Renal cortical epithelial cell (primary cell): ENCODE measurements at places on chromosomes 5 and 9.

GRCh38 chr9:111559000-111559610 lies 34.1 kb downstream of the ZNF483 start:
- peak; percentile 70 for DNase-seq

- no peak for DNase-seq
These were observed 57.1 kb upstream of the ANKH start for GRCh38 chr5:14928661-14929060.

DNA sequence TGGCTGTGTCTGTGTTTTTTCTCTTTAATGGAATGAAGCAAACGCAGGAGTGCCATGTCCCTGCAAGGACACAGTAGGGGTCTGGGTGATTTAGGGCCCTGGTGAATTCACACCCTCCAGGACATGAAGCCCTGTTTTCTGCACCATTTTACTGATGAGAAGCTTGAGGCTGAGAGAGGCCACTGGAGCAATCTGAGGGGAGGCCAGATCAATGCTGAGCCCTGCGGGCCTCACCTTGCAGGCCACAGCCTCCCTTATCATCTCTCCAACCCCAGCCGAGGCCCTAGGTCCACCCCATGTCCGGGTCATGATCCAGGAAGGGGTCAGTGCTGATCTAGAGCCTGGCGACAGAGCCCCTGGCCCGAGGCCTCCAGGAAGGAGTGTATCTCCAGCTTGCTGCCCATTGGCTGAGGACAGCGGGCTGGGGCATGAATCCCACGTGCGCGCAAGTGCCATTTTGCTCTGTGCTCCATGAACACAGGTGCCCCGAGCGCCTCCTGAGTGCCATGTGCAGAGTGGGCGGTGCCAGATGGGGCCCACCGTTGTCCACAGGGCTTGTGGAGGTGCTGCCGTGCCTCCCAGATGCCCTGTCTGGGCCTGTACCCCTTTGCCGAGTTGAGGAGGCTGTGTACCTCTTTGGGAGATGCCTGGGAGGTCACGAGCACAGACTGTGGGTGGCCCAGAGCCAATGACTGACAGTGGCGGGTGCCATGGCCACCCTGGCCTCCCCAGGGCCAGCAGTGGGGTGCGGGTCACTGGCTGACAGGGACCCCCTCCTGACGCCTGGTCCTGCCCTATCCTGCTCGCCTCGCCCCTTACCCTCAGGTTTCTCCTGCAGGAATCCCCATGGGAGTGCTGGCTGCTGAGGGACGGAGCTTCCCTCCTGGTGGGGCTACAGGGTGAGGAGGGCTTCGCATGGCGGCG lies 32.3 kb upstream of the LPCAT1 start:
- DNase-seq: no peak

- DNase-seq: no peak
These were observed 31.6 kb downstream of the B4GALT1 start for GRCh38 chr9:33135470-33135958.

DNA sequence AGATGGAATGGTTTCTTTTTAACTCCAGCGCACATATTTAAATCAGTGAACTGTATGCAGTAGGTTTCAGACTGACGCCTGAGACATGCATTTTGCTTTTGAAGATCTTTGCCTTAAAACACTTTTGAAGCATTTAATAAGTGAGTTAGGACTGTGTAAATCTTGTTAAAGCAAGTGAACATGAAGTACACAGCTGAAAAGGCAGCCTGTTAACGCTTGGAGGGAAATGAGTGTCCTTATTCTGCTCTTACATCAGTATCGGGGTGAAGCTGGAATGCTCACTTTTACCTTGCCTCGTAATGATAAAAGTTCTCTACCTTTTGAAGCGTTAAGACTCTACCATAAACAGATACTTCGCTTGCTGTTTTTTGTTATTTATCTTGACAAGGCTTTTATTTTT lies 552.2 kb downstream of the ZNF608 start:
- DNase-seq: no peak

GRCh38 chr5:164326219-164326618 lies 820.8 kb downstream of the MAT2B start:
- DNase-seq: no peak

DNA sequence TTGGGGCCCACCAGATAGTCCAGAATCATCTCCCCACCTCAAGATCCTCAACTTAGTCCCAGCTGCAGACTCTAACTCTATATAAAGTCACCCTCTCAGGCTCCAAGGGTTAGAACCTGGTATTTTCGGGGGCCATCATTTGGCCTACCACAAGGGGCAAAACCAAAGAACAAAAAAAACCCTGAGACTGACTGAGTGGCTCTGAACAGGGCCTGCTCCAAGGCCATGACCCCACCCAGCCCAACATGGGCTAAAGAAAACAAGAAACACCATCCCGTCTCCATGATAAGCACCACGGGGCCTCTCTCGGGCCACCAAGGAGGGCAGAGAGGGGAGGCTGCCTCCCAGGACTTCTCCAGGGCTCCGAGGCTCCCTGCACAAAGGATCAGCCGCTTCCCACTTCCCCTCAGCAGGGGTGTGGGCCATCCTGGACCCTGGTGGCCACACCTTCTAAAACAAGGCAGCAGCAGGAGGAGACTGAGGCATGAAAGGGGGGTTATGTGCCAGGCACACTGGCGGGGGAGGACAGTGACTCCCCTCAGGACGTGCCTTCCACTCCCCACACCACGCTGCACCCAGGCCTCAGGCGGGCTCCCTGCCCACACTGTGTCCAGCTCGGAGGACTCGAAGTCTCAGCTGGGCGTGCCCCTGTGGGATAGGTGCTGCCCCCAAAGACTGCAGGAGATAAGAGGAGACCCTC lies 51.5 kb downstream of the SEMA4D start:
- DNase-seq: no peak

DNA sequence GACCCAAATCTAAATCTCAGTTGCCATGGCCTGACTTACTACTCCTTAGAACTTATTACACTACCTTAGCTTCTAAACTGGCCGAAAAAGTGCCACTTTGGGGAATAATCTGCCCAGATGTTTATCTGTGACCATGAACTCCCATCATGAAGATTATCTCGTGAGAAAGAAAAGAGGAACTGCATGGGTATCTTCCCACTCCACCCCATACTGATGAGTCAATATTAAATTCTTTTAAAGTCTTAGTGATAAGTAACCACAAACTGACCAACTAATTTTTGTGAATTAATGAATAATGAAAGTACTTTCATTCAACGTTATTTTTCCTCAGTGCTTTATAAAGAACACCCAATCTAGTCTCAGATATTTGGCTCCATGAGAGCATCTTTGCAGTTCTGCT lies 493.5 kb downstream of the EBF1 start:
- DNase-seq: no peak

GRCh38 chr9:22049411-22049810 lies 40.3 kb upstream of the CDKN2B start:
- DNase-seq: peak; percentile 84

GRCh38 chr5:164361986-164362385 lies 856.6 kb downstream of the MAT2B start:
- DNase-seq: peak; percentile 4

GRCh38 chr9:91908746-91909145 lies 41.3 kb downstream of the ROR2 start:
- DNase-seq: no peak

DNA sequence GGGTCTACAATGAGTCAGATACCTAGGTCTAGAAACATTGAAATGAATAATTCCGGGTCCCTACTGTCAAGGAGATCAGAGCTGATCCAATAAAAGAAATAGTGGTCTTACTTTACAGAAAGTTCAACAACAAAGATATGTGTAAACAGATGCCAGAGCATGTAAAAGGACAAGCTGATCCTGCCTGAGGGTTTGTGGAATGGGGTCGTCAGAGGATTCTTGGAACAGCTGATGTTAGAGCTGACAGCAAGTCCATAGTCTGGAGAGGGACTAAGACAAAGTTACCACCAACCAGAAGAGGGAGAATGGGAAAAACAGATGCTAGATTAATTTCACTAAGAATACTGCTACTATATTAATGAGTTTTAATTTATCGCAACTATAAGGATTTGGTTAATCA lies 71.5 kb downstream of the FREM1 start:
- no peak for DNase-seq

DNA sequence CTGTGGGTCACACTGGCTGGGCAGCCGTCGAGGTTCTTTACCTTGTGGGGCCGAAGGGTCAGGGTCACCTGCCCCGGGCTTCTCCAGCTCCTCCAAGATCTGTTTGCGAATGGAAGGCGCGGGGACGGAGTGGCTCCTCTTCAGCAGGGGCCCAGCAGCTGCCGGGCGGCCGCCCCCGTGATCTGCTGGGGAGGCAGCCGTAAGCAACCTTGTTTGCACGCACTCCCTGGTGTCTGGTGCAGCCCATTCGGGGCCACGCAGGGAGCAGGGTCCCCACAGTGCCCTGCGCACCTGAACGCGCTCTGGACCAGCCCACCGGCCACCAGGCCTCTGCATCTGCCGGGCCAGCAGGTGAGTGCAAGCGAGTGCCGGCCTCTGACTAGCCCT lies 34.9 kb downstream of the PNPLA7 start:
- DNase-seq: no peak

- peak; percentile 9 for DNase-seq
These were observed 78.2 kb upstream of the MAP3K1 start for GRCh38 chr5:56737002-56737621.

DNA sequence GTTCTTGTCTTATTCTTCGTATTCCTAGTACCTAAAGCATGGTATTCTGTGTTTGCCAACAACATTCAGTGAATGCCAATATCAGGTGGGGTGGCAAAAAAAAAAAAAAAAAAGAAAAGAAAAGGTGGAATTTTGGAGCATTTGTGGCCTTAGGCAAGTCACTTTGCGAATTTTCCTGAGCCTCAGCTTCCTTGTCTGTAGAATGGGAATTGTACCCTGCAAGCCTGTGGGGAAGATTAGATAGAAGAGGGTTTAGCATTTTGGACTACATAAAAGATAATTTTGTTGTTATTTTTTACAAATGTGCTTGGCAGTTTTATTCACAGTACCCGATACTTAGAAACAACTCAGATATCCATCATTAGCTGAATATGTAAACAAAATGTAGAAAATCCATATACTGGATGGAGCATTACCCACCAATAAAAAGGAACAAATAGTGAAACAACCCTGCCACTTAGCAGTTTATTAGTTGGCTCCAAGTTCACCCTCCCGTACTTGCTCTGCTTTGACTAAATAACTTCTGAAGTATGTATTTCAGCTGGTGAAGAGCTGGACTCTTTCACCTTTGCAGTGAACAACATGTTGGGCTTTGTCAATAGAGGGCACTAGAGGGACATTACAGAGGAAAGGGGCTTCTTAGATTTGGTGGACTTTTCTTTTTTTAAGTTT lies 13.6 kb downstream of the UBE2D2 start:
- DNase-seq: no peak

DNA sequence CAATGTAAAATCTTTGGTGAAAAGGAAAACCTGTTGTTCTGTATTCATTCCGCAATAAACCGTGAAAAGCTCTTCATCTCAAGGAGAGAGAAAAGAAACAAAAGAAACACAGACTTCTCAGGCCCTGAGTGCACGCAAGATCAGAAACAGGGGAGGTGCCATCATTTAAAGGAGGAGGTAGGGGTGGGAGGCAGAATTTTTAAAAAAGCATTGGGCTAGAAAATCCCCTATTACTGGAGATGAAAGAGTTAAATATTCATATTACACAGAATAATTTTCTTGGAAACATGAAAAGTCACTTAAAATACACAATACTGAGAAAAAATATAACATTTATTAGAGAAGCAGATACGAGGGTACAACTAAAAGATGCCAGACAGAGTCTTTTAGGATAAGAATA lies 56.3 kb downstream of the USP20 start:
- no peak for DNase-seq

GRCh38 chr9:4506490-4506889 lies 16.2 kb downstream of the SLC1A1 start:
- DNase-seq: no peak

DNA sequence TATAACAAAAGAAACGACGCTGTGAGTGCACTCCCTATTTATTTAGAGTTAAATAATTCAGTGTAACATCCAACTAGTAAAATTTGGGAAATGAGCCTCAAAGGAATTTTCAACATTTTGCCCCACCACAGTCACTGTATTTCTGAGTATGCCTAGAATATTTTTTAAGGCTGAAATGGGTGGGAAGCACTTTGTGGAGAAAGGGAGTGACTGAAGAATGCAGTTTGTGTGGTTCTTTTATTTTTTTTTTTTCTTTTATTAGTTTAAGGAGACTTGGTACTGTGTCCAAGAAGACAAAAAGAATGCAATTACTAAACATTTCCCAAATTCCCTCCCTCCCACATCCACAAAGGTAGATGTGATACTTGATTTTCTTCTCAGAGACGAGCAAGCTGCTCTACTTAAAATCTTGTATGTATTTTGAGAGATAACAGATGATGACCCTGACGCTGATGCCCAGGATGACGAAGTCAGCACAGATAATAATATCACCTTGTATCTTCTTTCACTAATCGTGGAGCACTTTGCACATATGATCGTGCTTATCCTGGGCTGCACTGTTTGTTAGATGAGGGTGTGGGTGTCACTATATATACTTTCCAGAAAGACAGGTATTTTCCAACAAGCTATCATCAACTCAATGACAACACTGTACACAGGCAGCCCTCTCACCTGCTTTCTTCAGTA lies 586.3 kb downstream of the RAB3C start:
- DNase-seq: no peak

DNA sequence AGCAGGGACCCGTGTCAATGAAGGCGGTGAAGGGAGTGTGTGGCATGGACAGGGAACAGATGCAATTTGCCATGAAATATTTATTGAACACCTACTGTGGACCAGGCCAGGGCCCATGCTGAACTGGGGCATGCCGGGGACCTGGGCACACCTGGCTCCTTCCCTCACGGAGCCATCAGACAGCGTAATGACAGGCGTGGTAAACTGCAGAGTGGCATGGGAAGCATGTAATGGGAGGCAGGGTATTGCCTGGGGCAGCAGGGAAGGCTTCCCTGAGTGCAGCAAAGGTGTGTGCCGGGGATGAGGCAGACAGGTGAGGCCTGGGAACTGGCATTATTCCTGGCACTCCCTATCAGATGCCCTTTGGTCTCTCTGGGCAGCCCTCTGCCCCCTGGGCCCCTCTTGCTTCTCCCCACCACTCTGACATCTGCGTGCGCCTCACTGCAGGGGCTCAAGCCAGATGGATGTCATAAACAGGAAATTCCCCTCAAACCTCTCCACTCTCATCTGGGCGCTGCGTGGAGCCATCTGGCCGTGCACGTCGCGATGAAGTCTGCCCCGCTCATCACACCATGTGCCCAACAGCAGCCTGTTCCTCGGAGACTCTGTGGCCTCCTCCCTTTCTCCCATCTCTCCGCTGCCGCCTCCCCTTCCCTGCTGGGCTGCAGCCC lies 67.6 kb downstream of the HMCN2 start:
- no peak for DNase-seq

DNA sequence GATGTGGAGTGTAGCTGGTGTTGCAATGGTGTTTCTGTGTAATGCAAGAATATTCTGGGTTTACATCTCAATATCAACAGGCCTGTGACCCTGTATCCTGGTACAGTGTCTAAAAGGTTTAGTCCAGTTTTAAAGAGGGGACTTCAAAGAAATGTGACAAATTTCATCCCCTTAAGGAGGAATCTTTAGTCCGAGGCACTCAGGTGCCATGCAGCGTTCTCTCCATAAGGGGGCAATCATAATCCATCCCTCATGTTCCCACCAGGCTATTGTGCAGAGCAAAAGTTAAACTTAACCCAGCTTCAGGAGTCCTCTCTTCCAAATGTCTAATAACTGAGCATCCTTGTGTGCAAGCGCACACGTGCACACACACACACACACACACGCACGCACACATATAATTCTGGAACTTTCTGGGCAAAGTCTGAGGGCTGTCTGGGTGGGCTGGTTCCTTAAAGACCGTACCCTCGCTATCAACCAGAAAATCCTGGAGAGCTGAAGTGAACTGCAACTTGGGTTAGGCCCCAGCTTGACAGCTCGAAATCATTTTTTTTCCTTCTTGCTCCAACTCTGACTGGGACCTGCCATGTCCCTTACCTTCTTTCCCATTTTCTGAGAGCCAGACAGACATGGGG lies 46.0 kb downstream of the CRB2 start:
- DNase-seq: peak; percentile 31
